Activated CD4-positive, CD25-positive, alpha-beta regulatory T cell (primary cell): ENCODE measurements at places on chromosomes 11 and 22.

DNA sequence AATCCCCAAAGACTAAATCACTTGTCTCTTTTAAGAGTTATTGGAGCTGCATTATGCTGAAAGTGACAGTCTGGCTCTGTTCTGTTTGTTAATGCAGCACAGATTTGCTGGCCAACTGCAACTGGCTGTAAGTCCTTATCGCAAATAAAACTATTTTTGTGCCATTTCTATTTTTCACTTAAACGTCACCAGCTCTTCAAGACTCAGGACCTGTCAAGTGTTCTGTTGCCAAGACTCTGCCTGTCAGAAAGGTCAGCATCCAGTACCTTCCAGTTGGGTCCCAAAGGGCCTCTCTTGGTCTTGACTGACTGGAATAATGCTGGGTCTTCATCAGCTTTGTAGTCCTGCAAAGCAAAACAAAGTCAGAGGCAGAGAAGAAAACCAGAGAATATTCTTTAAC is 45.6 kb downstream of the PITPNB start:
- DNase-seq = no peak

DNA sequence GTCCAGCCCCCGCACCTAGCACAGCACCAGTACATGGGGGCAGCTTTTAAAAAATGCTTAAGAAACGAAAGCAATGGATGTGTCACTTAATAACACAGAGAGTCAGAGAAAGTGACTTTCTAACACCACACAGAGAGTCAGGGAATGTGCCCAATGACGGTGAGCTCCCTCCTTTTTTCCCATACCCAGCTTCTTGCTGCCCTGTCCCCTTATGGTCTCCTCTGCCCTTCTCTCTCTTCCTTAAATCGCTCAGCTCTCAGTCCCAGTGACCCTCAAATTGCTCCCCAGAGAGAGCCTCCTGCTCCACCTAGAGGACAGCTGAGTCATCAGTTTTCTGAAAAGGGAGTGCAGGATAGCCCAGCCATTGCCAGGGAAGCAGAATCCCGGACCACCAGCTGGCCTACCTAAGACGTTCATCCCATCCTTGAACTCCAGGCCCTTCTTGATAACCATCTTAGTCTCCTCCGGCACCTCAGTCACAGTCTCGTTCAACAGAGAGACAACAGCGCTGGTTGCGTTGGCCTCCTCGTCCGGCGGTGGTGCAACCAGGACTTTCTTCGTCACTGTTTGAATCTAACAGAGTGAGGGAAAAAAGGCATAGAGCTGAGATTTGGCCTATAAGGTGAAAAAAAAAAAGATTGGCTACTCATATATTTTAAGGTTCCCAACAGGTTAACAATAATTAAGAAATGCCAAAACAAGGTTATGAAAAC is 113.5 kb downstream of the SLC1A2 start:
- no peak for DNase-seq

- DNase-seq = no peak
These were observed 18.9 kb downstream of the POLA2 start for GRCh38 chr11:65280646-65281045.

DNA sequence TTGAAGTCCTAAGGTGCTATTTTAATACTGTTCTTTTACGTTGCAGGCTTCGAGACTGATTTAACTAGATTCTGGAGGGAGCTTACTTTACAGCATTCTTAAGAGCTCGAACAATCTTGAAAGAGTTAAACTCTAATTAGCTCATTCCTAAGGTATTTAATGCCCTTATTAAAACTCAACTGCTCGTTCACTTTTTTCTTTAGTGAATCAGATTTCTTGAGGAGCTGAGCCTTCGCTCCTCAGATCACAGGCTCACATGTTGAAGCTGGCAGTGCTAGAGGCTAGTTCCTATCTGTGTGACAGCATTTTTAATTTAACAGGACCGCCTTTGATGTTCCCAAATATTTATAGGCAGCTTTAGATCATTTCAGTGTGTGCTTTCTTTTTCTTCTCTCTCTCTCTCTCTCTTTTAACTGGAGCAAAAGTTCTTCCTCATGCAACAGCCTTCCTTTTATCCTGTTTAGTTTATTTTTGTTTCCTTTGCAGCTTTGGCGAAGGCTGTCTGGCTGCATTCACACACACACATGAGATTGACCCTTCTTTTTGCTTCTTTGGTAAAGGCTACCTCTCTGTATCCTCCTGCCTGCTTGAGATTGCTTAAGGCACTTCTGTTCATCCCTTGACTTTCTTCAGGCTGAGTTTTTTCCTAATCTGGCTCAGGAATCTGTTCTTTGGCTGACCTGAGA is 21.0 kb downstream of the ZNRF3 start:
- DNase-seq = no peak
